ENCODE measurements at places on chromosomes 12 and 14.

DNA sequence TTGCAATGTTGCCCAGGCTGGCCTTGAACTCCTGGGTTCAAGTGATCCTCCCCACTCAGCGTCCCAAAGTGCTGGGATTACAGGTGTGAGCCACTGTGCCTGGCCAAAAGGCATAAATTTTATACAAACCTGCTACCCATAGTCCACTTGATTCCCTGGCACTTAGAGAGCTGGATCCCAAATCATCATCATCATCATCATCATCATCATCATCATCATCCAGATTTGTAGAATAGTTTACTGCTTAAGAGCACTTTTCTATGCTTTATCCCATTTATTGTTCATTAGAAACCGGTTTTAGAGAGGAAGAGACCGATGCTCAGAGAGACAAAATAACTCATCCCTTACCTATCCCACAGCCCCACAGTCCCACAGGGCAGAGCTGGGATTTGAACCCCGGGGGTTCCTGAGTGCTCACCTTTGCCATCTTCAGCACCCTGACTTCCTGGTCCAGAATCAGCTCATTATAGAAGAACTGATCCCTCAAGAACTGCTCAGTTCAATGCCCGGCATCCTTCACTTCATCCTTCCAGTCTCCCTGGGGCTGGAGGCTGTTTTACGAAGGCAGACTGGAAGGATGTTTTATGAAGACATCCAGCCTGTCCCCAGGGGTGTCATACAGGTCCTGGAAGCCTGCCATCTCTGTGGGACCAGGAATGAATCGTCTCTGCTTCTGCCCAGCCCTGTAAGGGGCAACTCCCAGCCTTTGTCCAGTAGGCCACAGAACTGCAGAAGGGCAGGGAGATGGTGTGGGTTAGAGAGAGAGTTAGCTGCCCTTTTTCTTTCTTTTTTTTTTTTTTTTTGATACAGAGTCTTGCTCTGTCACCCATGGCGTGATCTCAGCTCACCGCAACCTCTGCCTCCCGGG is 20.2 kb upstream of the OASL start:
- DNase-seq = no peak

GRCh38 chr14:89107626-89108025 is 283.2 kb downstream of the TTC8 start:
- no peak for DNase-seq

- DNase-seq = no peak
Measured at GRCh38 chr12:53664191-53664590, 11.7 kb downstream of the ATP5MC2 start.

DNA sequence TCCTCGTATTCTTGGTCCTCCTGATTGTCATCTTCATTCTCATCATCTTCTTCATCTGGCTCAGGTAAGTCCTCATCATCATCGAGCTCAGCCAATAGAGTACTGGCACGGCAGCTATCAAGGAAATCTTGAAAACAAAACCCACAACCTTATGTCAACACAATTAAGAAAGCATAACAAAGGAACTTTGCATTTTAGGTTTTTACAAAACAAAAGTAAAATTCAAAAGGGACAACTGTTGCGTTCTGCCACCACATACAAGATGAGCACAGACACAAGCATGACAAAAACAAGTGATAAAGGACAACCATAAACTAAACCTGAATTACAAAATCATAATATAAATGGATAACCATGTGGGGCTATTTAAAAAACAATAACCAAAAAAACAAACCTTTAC is 84.7 kb downstream of the HECTD1 start:
- DNase-seq = no peak

DNA sequence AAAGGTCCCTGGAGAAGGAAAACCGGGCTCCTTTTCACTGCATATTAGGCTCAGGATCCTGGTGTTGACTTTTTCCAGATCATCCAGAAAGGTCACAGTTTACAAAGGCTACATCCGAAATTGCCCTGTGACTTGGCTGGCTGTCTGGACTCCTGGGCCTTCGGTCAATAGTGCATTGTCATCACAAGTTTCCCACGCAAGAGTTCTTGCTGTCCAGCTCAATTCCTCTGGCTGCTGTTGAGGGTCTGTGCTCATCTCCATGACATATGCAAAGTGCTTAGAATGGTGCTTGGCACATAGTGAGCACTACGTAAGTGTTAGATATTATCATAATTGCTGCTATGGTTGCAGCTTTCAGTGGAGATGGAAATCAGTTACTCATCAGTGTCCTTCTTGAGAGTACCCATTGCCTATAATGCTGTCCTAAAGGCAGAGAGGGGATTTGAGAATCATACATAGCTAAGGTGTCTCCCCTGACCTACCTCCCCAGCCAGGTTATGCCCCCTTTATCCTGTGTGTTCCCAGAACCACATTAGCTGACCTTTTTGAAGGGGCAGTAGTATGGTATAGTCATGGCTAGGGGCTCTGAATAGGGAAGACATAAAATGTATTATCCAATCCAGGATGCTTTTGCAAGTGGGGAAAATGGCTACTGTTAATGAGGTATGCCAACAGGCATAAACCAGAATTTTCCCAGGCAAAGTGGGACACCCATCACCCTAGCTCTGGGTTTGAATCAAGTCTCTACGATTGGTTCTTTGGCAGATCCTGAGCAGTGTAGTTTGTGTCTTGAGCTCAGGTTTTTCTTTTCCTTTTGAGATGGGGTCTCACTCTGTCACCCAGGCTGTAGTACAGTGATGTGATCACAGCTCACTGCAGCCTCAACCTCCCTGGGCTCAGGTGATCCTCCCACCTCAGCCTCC is 132.0 kb upstream of the CCND2 start:
- no peak for DNase-seq

DNA sequence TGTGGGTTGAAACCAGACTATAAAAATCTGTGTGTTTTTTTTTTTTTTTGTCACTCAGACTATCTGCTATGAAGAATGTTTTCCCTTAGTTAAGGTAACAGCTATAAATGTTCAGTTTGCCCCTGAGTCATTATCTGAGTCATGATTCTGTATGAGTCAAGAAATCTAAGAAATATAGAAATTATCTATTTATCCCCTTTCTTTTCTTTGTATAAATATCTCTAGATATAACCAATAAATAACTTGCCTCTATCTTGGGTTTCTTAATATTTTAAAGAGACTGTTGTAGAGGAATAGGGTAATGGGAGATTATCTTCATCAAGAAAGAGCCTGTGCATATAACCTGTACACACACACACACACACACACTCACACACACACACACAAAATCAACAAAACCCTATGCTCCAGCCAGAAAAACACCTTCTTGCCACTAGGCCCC is 161.7 kb upstream of the EEA1 start:
- no peak for DNase-seq

DNA sequence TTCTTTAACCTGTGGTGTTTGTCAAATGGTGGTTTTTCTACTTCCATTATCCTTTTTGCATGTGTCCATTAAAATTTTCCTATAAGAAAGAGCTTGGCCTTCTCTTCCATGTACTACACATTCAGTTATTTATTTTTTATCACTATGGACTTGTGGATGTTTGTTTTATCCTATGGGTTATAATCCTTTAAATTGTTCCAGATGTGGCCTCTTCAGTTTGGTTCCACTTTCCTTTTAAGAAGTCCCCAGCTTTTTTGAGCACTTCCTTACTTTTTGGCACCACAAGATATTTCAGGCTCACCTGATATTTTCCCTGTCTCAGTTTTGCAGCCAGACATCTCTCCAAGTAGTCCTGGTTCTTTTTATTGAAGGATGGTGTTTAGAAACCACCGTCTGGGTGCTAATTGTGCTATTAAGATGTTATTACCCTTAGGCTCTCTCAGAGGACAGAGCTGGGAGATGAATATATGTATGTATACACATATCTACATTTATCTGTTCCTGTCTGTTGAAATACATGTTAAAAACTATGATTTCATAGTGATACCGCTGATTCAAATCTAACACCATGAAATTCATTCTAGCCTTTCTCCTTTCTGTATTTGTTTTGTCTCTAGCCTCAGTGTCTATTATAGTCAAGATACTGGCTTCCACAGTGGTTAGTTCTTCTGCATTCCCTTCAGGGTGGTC is 408.5 kb upstream of the RGS6 start:
- DNase-seq = no peak

- no peak for DNase-seq
Measured at GRCh38 chr14:93232159-93232558, 25.1 kb downstream of the UBR7 start.

GRCh38 chr12:66915306-66915904 is 236.5 kb upstream of the GRIP1 start:
- DNase-seq = no peak

GRCh38 chr14:70156592-70156991 is 32.2 kb downstream of the SLC8A3 start:
- no peak for DNase-seq

- DNase-seq = no peak
Measured at GRCh38 chr12:10268037-10268436, 39.6 kb upstream of the KLRD1 start.

DNA sequence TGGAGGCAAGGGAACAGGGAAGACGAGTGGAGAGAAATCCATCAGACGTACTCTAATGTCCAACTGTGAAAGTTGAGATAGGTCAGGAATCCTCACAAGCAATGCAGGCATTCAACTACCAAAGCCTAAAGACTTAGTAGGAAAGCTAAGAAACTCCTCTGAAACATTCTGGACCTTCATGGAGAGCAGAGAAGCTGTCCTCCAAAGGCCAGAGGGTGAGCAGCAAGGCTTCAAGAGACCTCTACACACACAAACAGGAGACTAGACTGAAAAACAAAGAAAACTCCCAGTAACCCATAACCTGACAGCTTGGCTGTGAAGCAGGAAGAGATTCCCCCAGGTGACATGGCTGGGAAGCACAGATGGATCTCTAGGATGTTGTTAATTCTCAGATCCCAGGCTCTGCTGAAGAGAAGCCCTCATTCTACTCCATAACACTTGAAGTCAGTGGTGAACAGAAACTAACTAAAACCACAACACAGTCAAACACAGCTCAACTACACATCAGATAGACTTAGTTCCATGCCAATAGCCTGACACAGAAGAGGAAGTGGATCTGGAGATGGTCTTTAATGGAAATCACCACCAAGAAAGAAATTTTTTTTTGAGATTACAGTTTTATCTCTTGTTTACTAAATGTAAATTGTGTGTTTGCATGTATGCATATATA is 23.2 kb upstream of the LYZ start:
- DNase-seq = no peak

GRCh38 chr12:11758510-11759493 is 109.3 kb downstream of the ETV6 start:
- peak; percentile 46 for DNase-seq

- DNase-seq = peak; percentile 88
Measured at GRCh38 chr14:50007123-50007903, 109.1 kb downstream of the VCPKMT start.
